Activated CD4-positive, alpha-beta T cell treated with anti-CD3 and anti-CD28 coated beads, Interleukin-2, Interleukin-4, amounts not matched to agents 100 ng/mL and 50 ng/mL, durations not matched to agents 16 hours and 8 hours (primary cell): ENCODE measurements at places on chromosomes 4 and X.
A peak's percentile ranks its signal among the peaks of the same experiment; 100 is the strongest.

GRCh38 chr4:121777625-121778024 lies 12.7 kb upstream of the SMIM43 start:
- no peak for DNase-seq

DNA sequence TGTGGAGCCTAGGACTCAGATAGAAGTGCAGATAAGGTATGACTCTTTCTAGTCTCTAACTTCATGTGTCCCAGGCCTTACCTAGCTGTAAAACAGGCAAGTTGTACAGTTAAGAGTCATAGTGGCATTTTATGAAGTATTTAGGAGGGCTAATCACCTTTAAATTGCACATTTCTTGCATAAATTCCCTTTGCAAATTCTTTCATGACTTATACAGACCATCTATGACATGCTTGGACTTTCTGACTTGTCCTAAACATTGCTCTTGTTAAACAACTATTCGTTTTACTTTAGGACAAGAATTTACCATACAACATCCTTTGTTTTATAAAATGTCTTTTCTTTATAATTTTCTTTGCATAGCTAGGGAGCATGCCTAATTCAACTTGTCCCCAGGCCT lies 7.8 kb upstream of the RRAGB start:
- no peak for DNase-seq

GRCh38 chr4:8278421-8279287 lies 9.1 kb downstream of the HTRA3 start:
- DNase-seq: no peak

DNA sequence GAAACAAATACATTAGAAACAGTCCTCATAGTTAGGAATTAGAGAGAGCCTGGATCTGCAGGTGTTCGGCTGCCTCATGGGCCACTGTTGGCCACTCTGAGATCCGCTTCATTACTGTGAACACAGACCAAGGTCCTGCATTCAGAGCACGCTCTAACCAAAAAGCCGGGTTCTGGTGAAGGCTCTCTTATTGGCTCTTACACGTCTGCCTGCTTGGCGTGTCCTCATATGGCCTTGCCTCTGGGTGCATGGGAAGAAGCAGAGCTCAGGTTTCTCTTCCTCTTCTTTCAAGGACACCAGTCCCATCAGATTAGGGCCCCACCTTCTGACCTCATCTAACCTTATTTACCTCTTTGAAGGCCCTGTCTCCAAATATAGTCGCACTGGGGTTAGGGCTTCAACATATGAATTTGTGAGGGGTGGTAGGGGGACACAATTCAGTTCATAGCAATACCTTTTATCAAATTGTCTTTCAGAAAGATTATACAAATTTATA lies 37.1 kb upstream of the ELF2 start:
- DNase-seq: no peak

DNA sequence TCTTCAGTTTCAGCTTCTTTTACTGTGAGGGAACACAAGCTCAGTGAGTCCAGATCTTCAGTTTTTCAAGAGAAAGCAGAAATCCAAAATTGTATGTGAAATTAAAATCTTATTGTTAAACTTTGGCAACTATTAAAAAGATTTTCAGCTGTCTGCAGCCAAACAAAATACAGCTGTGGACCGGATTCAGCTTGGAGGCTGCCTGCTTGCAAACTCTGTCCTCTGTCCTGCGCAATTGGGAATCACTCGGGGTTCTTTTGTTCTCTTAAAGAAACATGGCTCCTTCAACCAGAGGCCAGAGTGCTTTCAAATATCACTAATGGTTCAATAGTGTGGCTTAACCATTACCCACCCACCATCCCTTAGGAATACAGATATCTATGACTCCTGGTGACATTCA lies 201.2 kb downstream of the CHIC2 start:
- DNase-seq: no peak

- no peak for DNase-seq
Observed at GRCh38 chrX:129651756-129652564, 2.8 kb downstream of the APLN start.

- DNase-seq: peak; percentile 39
Observed at GRCh38 chr4:169566021-169566818, 46.2 kb downstream of the NEK1 start.

DNA sequence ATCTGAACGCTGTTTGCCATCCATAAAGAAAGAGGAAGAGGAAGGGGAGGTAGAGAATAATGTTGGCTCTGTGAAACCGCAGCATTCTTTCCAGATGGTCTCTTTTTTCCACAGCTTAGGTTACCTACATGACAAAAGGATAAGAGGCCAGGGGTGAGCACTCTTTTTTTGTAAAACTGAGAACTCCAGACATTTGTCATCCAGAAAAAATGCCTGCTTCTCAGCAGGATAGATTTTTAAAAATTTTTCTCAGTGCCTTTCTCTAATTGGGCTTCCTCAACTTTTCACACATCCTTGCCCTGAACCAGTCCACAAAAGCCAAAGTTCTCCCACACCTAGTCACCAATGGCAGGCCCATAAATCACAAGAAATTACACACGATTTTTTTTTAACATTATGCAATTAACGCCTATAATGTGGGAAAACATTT lies 158.1 kb upstream of the TENM3 start:
- no peak for DNase-seq

GRCh38 chr4:25656031-25656430 lies 380 bp downstream of the SLC34A2 start:
- no peak for DNase-seq

DNA sequence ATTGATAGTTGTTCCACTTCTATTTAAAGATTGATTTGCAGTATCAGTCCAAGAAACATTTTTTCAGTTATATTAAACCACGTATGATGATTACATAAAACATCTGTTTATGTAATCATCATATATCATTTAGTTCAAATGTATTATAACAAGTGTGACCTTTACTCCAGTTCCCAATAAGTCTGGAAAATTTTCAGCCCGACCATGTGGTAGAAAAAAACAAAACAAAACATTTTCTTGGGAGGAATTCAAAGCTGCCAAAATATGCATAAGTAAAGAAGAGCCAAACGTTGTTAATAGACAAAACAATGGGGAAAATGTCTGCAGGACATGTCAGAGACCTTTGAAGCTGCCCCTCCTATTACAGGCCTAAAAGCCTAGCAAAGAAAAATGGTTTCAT lies 709.1 kb downstream of the FAT4 start:
- DNase-seq: no peak

GRCh38 chr4:168432419-168433146 lies 47.7 kb downstream of the DDX60L start:
- DNase-seq: no peak

- no peak for DNase-seq
Observed at GRCh38 chr4:127606823-127607222, 25.9 kb upstream of the INTU start.

GRCh38 chr4:187993827-187994226 lies 1.7 kb upstream of the ZFP42 start:
- DNase-seq: no peak

GRCh38 chr4:150423503-150423902 lies 158.4 kb upstream of the MAB21L2 start:
- DNase-seq: no peak

- no peak for DNase-seq
Observed at GRCh38 chrX:115521741-115522140, 39.2 kb upstream of the PLS3 start.

DNA sequence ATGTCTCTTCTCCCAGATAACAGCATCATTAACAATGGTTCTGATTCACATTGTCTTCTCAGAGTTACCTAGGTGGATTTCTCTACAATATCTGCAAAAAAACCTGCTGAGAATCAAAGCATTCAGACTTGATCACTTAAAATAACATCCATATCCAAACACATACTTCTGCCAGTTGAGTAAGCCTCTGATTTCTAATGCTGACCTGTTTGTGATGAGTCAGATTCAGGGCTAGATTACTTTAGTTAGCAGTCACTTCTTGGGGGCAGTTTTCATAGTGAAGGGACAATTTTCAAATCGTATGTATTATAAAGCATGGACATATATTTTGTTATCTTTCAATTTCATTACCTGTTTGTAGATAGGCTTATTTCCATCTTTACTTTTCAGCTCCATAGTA lies 35.5 kb downstream of the CCNI start:
- DNase-seq: no peak

DNA sequence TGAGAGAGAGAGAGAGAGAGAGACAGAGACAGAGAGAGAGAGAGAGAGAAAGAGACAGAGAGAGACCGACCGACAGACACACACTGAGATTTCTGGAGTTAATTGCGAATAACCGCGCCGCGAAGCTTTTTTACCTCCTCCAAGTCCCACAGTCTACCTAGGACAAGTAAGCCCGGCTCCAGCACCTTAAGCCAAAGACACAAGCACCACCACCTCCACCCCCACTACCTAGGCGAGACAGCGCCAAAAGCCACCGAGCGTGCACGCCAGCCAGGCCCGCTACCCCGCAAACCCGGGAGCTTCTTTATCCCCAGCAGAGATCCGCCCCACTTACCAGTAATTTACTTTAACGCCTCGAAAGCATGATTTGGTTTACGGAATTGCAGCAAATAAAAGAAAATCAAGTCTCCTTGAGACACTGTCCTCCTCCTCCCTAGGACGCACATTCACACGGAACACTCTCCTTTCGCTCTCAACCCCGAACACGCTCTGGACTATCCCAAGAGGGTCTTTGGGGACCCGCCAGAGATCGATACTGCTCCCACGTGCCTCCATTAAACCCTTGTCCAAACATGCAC lies 649.6 kb upstream of the DIPK2B start:
- no peak for DNase-seq

DNA sequence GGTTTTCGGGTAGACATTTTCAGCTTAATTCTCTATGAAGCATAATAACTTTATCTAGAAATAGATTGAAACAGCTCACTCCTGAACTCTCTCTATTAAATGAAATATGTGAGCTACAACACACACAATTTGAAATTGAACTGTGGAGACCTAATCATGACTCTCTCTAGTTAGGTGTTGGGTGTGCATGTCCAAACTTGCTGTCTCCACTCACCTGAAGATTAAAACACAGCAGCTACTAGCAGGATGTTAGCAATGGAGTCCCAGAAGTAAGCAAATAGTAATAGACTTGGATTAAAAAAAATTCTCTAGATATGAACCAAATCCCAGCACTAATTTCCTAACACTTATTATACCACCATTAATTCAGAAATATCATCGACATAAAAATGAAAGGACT lies 173.1 kb downstream of the FSTL5 start:
- DNase-seq: no peak

GRCh38 chr4:163991298-163991865 lies 496.9 kb downstream of the TMA16 start:
- DNase-seq: no peak

- DNase-seq: no peak
Observed at GRCh38 chr4:39324897-39325613, 41.1 kb downstream of the RFC1 start.

- no peak for DNase-seq
Observed at GRCh38 chr4:44720371-44720770, 6.0 kb downstream of the GNPDA2 start.

DNA sequence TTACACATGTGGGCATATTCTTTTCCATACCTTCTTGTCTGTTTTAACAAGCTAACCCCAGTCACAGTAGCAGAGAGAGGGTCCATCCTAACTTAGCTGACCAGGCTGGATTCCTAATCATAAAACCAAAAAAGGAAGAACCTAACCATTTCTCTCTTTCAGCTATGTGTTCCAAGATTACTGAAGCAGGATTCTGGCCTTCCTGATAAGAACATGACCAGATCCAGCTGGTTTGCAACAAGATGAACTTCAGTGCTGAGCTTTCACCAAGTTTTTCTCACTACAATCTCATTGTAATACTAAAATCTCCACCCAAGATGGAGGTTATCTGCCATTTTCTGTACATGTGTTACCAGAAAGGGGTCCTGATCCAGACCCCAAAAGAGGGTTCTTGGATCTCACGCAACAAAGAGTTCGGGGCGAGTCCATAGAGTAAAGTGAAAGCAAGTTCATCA lies 20.4 kb upstream of the UBA6 start:
- no peak for DNase-seq

GRCh38 chr4:968221-968620 lies 5.1 kb downstream of the DGKQ start:
- no peak for DNase-seq

DNA sequence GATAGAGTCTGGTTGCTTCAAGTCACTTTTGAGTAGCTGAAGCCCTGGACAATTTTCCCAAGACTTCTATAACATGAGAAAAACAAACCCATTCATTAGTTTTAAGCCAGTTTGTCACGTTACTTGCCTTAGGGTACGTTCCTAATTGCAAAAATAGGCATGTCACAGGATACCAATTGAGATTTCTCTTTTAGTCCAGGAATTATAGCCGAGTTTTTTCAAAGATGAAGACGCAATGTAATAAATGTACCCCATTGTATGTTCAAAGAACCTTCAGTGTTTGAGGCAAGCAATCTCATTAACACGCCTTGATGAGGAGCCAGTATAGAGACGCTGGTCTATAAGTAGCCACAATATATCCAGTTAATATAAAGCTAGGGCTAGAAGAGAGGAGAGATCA lies 534.2 kb downstream of the INPP4B start:
- no peak for DNase-seq

DNA sequence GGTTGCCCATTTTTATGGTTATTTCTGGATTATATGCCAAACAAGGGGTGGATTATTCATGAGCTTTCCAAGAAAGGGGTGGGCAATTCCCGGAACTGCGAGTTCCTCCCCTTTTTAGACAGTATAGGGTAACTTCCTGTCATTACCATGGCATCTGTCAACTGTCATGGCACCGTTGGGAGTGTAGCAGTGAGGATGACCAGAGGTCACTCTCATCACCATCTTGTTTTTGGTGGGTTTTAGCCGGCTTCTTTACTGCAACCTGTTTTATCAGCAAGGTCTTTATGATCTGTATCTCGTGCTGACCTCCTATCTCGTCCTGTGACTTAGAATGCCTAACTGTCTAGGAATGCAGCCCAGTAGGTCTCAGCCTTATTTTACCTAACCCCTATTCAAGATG lies 57.6 kb downstream of the SH3KBP1 start:
- no peak for DNase-seq

- no peak for DNase-seq
Observed at GRCh38 chrX:20517565-20517964, 250.9 kb upstream of the RPS6KA3 start.

DNA sequence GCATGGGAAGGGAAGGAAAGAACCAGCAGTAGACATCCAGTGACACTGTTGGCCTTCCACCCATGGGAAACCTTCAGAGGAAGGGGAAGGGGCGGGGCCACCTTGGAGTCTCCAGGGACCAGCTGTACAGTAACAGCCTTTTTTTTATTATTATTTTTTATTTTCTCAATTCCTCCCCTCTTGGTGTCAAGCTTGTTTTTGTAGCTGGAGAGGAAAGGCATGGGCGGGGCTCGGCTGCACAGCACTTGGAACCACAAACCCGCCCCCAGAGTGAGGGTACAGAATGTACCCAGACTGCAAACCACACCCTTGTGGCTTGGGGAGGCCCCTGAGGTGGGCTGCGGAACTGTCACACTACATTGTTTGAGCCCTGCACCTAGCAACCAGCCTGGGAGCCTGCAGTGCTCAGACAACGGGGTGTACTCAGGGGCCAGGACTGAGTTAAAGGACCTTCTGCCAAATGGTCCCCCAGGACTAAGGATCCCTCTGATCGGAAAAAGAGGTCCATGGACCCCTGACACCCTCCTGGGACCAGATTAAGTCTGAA lies 45.7 kb downstream of the PRPS1 start:
- peak; percentile 90 for DNase-seq
